Fibroblast of skin of back (primary cell): ENCODE measurements at places on chromosomes 3 and 15.

- DNase-seq, result peak; percentile 13
Observed at GRCh38 chr15:92079047-92079446, 225.5 kb downstream of the SLCO3A1 start.

GRCh38 chr3:183734750-183735494 is 37.3 kb downstream of the YEATS2 start:
- peak; percentile 12 for DNase-seq

DNA sequence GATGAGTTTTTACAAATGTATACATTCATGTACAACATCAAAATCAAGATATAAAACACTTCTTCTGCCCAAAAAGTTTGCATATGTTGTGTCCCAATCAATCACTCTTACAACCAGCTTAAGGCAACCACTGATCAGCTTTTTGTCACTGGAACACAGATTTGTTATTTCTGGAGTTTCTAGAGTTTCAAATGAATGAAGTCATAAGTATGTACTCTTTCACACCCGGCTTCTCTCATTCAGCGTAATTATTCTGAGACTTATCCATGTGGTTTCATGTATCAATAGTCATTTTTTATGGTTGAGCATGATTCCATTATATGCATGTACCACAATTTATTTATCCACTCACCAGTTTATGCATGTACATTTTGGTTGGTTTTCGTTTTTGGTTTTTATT is 53.0 kb upstream of the CORO2B start:
- DNase-seq, result peak; percentile 49

DNA sequence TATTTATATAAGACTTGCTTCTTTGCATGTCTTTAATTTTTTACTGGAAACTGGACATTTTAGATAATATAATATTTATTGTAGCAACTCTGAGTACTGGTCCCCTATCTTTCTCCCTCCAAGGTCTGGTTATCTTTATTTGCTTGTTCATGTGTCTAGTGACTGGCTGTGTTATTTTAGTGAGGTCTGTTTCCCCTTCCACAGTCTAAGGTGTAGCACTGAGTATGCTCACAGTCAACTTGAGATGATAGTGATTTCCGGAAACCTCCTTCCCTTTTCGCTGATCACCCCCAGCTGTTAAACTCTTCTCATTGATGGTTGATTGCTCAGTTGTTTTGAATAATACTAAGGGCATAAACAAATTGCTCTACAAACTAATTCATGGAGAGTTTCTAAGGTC is 37.0 kb downstream of the PCNP start:
- no peak for DNase-seq

DNA sequence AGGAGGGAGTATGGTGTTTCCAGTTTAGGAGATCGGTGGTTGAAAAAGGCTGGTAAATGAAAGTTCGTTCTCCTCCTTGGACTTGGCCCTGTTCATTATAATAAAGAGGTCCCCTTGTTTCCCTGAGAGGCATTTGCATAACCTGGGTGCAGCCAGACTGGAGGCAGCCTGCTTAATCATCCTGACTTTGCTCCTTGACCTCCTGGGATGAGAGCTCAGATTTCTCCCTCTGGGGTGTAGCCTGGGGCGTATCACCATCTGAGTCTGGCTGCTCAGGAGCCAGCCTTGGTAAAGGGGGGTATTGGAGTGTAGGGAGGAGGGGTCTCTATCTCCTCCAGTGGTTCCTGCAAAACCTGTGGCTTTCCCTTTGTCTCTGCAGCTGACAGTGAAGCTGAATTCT is 21.3 kb upstream of the ACAD9 start:
- DNase-seq, result no peak

GRCh38 chr3:126745760-126746394 is 41.8 kb downstream of the CHCHD6 start:
- peak; percentile 23 for DNase-seq

DNA sequence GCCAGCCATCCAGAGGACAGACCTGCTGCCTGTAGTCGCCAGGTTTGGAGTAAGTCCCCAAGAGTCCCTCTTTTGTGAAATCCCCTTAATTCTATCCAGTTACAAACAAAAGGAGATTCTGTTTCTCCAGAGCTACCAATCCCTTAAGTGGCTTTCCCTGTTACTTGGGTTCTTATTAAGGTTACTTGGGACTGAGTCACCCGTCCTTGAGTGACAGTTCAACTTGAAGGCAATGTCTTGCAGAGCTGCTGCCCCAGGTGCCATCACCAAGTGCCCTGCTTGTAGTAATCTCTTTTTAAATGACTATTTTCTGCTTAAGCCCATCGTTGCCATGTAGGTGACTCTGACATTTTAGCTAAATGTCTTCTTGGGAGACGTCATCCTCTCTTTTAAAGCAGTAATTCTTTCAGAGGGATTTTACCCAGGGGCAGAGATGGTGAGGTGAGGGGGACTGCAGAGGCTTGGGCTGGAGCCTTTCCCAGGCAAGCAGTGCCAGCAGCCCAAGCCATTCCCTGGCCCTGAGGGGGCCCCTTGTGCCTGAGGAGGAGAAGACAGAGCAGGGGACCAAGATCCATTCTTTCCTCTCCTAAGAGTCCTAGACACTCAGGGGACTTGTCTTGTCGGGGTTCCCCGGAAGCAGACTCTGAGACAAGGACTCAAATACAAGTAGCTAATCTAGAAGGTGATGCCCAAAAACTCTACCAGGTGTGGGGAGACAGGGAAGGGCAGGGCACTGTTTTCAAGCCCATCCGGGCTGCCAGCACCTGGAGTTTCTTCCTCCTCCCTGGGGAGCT is 253.7 kb downstream of the PLCL2 start:
- DNase-seq, result no peak

- no peak for DNase-seq
Observed at GRCh38 chr3:67018105-67018788, 20.1 kb downstream of the KBTBD8 start.

- DNase-seq, result no peak
Observed at GRCh38 chr3:188184649-188185048, 30.7 kb downstream of the LPP start.

- no peak for DNase-seq
Observed at GRCh38 chr3:186060222-186060621, 48.7 kb downstream of the ETV5 start.

DNA sequence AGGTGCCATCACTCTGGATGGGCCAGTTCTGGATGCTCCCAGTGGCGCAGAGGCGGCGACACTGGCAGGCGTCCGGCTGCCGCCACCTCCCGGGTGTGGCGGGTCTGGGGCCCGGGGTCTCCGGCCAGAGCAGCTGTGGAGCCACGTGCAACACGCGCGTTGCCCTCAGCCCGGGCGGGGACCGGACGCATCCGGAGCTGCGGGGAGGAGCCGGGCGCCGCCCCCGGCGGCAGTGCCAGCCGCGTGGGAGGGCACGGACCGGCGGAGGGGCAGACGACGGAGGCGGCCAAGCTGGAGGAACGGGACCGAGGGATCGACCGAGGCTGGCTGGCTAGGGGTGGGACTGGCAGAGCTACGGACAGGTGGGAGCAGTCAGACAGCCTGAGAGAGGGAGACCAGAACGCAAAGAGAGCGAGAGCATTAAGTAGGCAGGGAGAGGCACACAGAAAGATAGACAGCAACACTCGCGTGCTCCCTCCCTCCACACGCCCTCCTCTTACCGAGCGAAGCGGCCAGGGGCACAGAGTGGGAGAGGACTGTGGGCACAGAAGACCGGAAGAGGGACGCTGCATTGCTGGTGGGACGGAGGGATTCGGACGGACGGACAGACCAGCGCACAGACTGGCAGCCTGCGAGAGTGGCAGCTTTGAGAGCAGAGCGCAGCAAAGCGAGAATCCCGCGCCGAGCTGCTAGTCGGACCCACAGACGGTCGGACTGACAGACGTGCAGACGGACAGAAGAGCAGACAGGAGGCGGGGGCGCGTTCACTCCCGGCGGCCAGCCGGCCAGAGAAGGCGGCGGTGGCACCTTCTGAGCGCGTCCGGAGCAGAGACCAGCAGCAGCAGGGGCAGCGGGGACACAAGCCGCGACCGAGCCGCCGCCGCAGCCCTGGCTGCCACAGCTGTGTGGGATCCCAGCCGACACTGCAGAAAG is at the start of gene ARPP21:
TSS of gene ARPP21 (plus strand) at position 272 of the 933 bp plus-strand sequence. CDS start 42,227 bp downstream, outside the sequence.
- DNase-seq, result peak; percentile 20

DNA sequence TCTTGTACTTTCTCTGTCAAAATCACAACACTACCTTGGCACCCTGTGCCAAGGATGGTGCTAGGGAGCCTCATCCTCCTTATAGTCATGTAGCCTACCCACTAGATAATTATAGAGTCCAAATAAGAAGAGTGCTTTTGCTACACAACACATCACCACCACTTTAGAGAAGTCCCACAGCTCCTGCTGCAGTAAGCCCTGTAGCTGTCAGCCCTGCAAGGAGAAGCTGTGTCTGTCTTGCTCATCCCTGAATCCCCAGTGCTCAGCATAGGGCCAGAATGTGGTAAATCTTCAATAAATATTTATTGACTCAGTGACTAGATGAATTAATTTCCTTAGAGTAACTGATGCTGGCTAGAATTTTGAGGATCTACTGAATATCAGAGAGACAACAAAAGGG is 190.8 kb downstream of the ZNF621 start:
- no peak for DNase-seq

GRCh38 chr15:39774688-39775267 is 7.9 kb downstream of the FSIP1 start:
- no peak for DNase-seq

- no peak for DNase-seq
Observed at GRCh38 chr3:153830552-153830951, 290.6 kb upstream of the ARHGEF26 start.

DNA sequence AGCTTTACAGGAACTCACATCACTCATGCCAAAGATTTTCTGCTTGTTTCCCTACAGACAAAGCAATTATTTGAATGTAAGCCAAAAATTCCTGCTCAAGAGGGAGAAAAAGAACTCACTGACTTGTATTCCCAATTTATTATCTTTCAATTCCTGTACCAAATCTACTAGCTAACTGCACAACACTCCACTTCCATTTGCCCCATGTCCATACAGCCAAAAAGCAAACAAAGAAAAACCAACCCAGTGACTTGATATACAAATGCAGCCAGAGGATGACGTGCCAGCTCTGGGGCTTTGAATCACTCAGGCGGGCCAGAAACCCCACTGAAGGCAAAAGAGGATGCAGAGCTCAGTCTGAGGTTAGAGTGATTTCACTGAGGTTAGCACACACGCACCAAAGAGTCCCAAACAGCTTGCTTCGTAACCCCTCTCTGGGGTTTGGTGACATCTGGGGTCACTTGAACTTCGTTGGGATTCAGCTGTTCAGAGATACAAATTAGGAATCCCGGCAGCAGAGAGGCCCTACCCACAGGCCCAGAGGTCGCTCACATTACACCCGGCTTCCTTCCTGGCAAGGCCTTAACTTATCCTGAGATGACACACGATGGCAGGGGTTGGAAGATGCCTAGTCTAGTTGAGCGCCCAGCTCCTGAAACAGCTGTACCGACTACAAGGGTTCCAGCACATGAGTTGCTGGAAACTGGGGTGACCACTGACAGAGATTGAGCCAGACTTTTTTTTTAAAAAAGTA is 1.6 kb downstream of the RFTN1 start:
- peak; percentile 77 for DNase-seq
